ENCODE measurements at places on chromosomes 12 and 14.

- DNase-seq = no peak
Measured at GRCh38 chr12:124389725-124390441, 95.0 kb downstream of the RFLNA start.

GRCh38 chr12:5227708-5228373 lies 184.2 kb downstream of the KCNA5 start:
- no peak for DNase-seq

- no peak for DNase-seq
Measured at GRCh38 chr12:95989504-95990123, 6.5 kb downstream of the HAL start.

DNA sequence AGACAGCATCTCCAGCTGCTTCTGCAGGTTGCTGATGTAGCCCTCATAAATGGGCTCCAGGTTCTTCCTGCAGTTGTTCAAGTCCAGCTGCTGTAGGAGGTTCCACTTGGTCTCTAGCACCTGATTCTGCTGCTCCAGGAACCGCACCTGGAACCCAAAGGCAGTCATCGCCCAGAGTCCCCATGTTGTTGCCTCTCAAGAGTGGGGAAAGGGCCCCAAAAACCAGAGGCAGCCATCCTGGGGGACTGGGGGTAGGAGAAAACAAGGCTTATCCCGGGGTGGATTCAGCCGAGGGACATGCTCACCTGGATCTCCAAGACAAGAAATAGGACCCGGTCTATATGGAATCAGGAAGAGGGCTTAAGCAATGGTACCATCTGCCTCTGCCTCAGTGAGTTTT lies 2.3 kb downstream of the KRT72 start:
- no peak for DNase-seq

DNA sequence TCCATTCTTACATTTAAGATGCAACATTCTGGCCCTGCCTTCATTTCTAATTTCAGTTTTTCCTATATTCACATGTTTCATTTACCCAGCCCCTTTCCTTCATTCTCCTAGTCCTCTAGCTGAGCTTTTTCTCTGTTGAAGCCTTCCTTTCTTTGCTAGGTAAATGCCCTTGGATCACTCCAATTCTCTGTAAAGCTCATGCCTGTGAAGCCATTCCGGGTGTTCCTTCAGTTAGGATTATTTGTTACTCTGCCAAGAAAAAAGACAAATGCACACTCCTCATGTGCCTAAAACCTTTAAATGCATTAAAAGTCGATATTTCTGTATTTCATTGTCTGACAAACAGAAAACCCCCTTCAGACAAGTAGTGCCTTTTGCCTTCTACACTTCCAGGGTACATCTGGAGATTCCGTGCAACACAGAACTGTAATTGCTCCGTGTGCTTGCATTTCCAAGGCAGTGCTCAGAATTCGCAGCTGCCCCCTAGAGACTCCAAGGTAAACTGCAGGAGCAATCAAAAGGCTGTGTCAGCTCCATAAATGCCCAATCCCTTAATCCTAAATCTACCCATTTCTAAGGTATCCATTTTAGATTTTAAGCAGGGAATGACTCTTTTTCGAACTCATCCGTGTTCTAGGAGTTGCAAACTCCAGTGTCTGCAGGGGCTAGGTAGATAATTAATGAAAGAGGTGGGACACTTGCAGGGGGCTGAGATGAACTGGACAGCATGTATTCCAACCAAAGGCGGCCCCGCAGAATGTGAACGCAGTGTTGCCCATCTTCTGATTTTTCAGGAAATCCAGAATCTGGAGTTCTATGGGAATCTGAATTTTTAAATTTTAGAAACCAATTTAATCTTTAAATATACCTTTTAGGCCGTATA lies 320.2 kb downstream of the GRIN2B start:
- DNase-seq = peak; percentile 73

GRCh38 chr12:10557329-10557728 lies 51.6 kb downstream of the EIF2S3B start:
- DNase-seq = no peak

DNA sequence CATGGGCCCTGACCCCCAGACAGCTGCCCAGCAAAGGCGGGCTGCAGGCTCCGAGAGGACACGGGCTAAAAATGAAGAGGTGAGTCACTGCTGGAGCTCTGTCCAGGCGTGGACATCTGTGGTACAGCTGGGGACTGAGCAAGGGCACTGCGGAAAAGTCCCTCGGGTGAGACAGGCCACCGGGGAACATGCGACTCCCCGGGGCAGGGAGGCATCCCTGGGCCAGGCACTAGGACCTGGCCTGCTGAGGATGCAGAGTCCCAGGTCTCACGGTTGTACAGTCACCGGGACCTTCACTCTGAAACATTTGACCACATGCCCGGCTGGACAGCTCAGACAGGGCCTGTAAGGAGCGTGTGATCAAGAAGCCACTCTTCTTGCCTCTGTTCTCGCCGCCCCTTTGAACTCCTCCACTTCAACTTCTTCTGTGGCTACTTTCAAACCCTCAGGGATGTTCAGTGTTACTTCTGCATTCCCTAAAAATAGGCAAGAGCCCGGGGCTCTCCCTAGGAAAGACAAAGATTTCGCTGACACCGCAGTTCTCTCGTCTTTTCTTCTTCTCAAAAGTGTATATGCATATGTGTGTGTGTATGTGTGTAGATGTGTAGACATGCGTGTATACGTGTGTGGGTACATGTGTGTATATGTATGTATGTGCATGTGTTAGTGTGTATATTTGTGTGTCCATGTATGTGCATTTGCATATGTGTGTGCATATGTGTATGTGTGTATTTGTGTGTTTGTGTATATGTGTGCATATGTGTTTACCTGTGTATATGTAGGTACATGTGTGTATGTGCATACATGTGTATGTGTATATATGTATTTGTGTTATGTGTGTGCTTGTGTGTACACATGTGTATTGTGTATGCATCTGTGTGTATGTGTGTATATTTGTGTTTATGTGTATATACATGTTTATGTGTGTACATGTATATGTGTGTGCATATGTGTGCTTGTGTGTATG lies 5.0 kb upstream of the RFLNA start:
- peak; percentile 77 for DNase-seq

DNA sequence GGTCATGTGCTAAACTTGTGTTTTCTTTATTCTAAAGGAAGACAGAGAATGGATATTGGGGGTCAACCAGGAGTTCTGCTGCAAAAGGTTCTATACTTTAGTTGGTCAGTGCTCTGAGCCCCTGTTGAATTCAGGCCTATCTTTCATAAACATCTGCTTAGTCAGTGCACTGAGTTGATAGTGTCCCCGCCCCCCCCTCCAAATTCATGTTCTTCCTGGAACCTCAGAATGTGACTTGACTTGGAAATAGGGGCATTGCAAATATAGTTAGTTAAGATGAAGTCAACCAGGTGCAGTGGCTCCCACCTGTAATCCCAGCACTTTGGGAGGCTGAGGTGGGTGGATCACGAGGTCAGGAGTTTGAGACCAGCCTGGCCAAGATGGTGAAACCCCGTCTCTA lies 23.3 kb downstream of the CHST11 start:
- DNase-seq = no peak

DNA sequence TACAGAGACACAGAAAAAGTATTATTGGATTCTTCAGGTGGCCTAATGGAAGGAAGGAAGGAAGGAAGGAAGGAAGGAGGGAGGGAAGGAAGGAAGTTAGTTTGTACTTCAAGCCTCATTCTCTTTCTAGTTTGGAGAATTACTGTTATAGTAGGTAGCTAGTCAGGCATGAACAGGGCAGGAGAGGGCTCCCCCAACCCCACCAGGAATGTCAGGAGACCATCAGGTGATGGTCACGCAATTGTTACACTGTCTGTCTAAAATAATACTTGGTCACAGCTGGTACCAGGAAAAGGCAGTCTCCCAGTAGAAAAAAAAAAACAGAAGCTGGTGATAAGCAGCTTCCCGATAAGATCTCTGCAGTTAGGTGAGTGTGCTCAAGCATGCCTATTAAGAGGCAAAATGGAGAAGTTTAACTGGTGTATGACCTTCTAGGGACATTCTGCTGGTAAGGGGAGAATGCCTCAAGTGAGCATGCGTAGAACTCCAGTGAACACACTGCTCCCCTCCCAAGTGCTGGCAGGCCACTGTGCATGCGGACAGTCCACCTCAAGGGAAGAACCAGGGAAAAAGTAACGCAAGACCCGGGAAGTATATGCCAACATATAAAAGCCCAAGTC lies 358.4 kb upstream of the SOX5 start:
- DNase-seq = no peak

GRCh38 chr12:116037941-116038837 lies 239.3 kb downstream of the MED13L start:
- DNase-seq = peak; percentile 55

DNA sequence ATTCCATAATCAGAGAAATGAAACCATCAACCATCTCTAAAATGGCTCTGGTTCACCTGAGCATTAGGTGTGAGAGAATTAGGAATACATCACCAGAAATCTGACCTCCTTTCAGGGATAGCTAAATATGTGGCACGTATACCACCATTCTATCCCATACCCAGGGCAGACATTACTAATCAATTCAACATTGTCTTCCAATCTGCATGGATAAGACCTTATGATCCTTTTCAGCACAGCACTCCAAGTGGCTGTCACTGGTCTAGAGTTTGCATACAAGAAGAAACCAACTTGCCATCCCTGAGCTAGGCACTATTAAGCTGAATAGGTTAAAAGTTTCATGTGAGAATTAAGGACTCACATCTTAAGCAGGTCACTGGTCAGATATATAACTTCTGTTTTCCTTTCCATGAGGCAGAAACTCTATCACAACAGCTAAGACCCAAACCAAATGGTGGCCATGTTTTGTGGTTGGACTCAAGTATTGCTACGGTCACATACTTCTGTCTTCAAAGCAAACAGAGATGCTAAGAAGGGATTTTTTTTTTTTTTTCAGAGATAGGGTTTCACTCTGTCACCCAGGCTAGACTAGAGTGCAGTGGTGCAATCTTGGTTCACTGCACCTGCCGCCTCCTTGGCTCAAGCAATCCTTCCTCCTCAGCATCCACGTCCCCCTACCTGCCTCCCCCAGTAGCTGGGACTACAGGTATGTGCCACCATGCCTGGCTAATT lies 249.0 kb downstream of the DPF3 start:
- no peak for DNase-seq

GRCh38 chr14:50910495-50911420 lies 33.5 kb downstream of the PYGL start:
- no peak for DNase-seq

DNA sequence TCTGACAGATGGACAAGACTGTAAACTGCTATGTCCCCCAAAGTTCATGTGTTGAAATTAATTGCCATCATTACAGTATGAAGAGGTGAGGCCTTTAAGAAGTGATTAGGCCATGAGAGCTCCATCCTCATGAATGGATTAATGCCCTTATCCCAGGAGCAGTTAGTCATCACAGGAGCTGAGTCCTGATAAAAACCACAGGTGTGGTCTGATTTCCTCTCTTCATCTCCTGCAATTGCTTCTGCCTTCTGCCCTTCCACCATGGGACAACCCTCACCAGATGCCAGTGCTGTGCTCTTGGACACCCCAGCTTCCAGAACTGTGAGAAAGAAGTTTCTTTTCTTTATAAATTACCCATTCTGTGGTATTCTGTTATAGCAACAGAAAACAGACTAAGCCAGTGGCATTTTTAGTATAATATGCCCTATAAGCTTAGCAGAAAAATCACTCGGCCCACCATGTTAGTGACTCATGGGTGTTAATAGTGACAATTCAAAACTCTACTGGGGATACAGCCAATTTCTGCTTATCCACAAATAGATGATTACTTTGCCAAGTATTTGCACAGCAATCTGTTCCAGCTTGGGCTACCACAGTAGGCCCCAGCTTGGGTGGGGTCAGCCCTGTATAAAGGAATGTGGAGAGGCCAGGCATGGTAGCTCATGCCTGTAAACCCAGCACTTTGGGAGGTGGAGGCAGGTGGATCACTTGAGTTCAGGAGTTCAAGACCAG lies 129.0 kb upstream of the BCL2L14 start:
- DNase-seq = peak; percentile 91

DNA sequence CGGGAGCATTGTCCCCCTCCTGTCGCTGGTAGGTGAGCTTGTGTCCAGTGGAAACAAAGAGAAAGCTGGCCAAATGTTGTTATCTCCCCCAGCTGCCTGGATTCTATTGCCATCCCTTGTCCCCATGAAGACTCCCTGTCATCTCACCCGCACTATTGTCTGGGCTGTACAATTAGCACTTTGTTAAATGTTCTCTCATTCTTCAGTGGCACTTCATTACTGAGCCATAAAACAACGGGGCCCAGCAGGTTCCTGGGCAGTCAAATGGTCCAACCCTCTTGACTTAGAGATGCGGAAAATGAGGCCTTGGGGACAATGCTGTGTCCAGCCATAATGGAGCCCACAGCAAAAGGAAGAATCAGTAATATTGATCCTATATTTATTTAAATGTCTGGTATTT lies 13.2 kb upstream of the COL2A1 start:
- no peak for DNase-seq

DNA sequence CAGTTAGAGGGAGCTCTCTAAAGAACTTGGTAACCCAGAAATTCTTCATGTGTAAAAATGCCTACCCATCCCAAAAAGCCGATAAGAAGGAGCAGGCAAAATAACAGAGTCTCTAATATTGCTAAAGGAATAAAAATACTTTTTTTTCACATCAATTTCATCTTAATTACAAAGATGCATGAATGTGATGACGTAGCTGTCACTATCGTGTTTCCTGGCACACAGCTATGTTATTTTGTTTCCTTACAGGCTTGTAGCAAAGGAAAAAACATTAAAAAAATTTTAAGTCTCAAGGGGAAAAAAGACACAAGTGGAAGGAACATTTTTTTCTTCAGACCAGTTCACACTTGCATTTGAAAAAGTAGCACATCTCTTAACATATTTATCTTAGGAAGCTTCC lies 10.3 kb upstream of the LGALS3 start:
- DNase-seq = no peak

GRCh38 chr12:76558684-76559399 lies 729 bp downstream of the OSBPL8 start:
- DNase-seq = peak; percentile 29

DNA sequence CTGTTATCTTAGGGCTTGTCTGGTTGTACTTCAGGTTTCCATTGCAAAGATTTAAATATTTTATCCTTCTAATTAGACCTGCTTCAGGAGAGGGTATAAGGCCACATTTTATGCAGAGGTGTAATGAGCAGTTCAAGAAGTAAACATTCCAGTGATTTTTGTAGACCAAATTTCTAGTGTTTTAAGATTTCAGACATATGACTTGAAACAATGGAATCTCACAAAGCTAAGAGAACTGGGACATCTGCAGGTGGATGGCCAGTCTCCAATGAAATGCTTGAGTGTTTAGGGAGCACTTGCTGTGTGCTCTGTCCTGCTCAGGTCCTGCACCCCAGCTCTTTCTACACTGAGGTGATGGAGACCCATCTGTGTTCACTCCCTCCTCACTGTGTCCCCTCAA lies 7.9 kb downstream of the C14orf132 start:
- no peak for DNase-seq

DNA sequence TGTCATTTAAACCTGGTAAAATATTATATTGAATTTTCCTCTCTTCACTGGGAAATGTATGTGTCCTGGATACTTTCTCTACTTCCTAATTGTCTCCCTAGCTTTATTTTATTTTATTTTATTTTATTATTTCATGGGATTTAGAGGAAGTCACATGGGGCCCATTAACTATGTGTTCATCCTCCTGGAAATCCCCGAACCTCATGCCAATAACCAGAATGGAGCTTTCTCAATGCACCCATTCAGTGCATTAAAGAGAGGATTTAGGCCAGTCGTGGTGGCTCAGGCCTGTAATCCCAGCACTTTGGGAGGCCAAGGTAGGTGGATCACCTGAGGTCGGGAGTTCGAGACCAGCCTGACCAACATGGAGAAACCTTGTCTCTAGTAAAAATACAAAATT lies 1.3 kb upstream of the RPGRIP1 start:
- DNase-seq = no peak
